ENCODE measurements at places on chromosomes 3 and 15.
A peak's percentile ranks its signal among the peaks of the same experiment; 100 is the strongest.

DNA sequence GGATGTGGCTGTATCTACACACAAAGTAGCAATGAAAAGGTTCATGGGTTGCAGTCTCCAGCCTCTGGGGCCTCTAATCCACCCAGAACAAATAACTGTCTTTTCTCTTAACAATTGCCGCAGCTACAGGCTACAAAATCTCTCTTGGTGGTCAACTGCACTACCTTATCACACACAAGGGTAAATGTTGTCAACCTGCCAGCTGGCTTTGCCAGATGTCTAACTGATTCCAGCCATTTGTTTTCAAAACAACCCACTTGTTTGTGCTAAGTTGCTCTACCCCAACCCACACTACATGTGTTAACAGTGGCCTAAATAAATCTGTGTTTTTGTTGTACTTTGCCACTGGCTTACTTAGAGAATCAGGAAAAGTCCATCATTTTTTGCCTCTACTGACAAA, 447.3 kb downstream of the TAFA4 start:
- no peak overlapping the region for H3K4me3 ChIP-seq
- no peak overlapping the region for H3K27ac ChIP-seq
- no peaks in the 10 kb centered on the region for H3K36me3 ChIP-seq
- DNase-seq = no peak
- no peaks in the 10 kb centered on the region for H3K4me1 ChIP-seq
- no peaks in the 10 kb centered on the region for H3K27me3 ChIP-seq

- H3K4me1 ChIP-seq = peaks cover 63% of the 10 kb centered on the region
- no peaks in the 10 kb centered on the region for H3K27me3 ChIP-seq
- H3K36me3 ChIP-seq = peaks cover 54% of the 10 kb centered on the region
- H3K27ac ChIP-seq = peak overlapping the region; percentile 90
- no peak for DNase-seq
Measured at GRCh38 chr15:90597577-90597976, 67.9 kb downstream of the CRTC3 start.

- peak overlapping the region; percentile 69 for H3K27ac ChIP-seq
- DNase-seq = no peak
- peaks cover 28% of the 10 kb centered on the region for H3K36me3 ChIP-seq
- no peaks in the 10 kb centered on the region for H3K27me3 ChIP-seq
- H3K4me3 ChIP-seq = no peak overlapping the region
Measured at GRCh38 chr15:64426845-64427465, 33.4 kb upstream of the ZNF609 start.

DNA sequence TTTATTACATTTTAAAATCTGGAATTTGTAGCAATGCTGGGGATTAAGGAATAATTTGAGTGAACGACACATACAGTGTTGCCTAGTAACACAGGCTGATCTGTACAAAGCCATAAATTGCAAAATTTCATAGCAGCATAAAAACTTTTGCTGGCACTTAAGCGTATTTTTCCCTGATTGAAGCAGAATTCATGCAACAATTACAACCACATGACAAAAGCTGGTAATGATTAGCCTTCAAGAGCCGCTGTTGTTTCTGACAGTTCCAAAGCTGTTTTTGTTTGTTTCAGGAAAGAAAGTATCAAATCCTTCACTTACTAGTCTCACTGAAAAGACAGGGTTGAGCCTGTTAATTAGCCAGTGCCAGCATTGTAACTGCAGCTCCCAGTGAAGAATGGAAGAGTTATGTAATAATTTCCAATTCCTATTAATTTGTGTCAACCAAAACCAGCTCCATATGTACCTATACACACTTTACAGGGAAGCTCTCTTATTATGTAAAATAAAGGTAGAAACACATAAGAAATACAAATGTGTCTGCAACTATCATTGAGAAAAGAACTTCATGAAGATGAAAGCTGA, 60.7 kb downstream of the AGTR1 start:
- no peaks in the 10 kb centered on the region for H3K36me3 ChIP-seq
- H3K4me1 ChIP-seq = no peaks in the 10 kb centered on the region
- no peaks in the 10 kb centered on the region for H3K27me3 ChIP-seq
- H3K27ac ChIP-seq = no peak overlapping the region
- no peak overlapping the region for H3K4me3 ChIP-seq
- no peak for DNase-seq

Measured in activated CD8-positive, alpha-beta memory T cell treated with anti-CD3 and anti-CD28 coated beads, Interleukin-2, amount 10 ng/mL, durations not matched to agents 7 days and 5 days (primary cell).